ENCODE measurements at places on chromosomes 7 and 10.

DNA sequence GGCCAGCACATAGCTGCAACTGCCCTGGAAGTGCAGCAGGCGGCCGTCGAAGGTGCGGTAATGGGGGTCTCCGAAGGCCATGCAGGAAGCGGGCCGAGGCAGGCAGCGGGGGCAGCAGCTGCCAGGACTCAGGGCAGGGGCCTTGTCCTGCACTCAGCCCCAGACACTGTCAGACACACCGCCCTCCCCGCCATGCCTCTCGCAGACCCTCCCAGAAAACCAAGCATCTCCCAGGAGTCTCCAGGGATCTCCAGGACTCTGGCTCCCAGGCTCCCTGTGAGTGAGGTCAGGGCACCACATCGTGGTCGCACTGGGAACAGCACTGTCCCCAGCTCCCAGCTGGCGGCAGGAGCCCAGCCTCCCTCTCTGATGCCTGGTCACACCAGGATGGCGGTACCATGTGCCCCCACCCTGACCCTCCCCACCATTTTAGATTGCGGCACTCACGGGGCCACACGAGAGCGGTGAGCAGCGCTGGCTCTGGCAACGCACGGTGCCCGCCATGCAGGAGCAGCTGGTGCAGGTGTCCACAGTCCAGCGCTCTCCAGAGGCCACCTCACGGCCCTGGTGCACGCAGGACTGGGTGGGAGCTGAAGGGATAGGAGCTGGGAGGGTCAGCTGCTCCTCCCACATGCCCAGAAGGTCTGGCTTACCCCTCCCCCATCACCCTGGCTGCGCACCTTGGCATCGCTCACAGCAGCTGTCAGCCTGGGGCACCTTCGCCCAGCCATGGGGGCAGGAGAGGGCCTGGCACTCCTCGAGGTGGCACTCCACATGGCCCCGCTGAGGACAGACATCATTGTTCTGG lies 17.5 kb downstream of the ATP6V1F start:
- DNase-seq: peak; percentile 36

DNA sequence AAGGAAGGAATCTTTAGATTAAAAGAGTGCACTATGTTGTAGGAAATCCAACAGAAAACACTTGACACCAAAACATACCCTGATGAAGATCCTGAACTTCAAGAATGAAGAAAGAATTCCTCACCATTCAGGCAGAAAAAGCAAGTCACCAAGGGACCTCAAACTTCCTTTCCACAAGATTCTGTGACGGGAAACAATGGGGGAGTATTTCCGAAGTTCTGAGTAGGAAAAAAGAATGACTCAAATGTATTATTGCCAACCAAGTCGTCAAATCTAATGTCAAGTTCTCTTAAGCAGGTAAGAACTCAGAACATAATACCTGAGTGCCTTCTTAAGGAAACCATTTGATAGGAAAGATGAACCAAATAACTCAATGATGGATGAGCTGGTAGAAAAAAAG lies 44.7 kb upstream of the MTURN start:
- DNase-seq: no peak

DNA sequence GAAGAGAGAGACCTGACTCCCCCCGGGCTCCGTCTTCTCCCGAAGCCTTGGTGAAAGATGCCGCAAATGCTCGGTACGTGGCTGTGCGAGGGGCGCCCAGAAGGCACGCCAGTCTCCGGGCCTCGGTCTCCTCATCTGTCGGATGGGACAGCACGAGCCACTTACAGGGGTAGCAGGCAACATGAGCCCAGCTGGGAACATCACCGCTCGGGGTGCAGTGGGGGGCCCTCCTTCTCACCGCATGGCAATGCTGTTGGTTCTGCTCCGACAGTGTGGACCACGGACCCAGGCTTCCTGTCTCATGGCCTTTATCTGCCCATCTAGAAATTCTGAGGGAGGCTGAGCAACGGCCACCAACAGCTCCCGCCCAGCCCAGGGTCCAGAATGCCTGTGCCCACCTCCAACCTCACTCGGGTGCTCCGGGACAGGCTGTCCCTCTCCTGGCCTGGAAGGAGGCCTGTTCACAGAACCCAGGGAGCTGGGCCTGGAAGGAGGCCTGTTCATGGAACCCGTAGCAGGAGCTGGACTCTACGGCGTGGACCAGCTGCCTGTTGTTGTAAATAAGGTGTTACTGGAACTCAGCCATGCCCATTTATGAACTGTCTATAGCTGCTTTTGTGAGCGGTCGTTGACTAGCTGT lies 15.8 kb downstream of the ADAP1 start:
- no peak for DNase-seq

GRCh38 chr10:33697016-33697415 lies 362.5 kb upstream of the NRP1 start:
- DNase-seq: no peak

GRCh38 chr7:128404886-128405470 lies 4.8 kb downstream of the IMPDH1 start:
- no peak for DNase-seq

- peak; percentile 47 for DNase-seq
Measured at GRCh38 chr7:73717025-73717807, 2.3 kb downstream of the STX1A start.

GRCh38 chr10:62264702-62265436 lies 3.8 kb downstream of the RTKN2 start:
- DNase-seq: peak; percentile 95

DNA sequence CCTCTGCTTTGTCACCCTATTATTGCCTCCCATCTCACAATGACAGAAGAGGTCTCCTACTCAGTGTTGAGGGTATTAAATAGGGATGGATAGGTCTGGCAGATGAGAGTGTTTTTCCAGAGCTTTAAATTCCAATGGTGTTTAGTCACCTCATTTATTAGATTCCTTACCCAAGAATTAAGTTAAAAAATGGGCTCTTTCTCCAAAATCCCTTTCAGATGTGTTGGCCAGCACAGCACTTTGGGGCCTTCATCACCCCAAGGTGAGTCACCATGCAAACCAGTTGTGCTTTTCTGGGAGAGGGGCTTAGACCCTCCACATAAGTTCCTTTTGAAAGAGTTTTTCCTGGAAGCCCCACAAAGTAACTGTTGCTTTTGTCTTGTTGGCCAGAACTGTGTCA lies 78.4 kb downstream of the CYP26A1 start:
- peak; percentile 85 for DNase-seq
